ENCODE measurements at places on chromosomes 3 and 15. TPM values are rescaled to one million over a fixed set of nuclear protein-coding genes. Genes with fewer than 3 reads are reported as not detected.

- DNase-seq, result no peak
Observed at GRCh38 chr3:186219211-186219638, 110.3 kb upstream of the ETV5 start.

- DNase-seq, result no peak
Observed at GRCh38 chr3:55658690-55659562, 171.8 kb upstream of the WNT5A start.

DNA sequence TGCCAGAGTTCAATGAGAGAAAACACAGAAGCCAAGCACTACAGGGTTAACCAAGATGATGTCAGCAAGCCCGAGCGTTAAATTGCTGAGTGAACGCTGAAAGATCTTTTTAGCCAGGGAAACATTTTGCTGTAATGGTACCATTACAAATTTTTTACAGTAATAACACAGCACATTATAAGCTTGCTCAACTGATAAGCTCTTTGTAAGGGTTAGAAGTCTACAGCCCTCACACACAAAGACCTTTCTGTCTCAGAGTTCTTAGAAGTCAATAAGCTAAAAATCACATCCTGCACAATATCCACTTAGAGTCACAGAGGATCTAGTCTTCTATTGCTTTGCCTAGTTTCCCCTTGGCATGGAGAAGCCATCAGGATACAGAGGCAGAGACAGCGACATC is 29.9 kb downstream of the CHSY1 start:
- DNase-seq, result no peak

ITGB5 gene
- total RNA-seq, result 71.7 TPM

FOXB1 gene
- not detected for total RNA-seq

ZNF619 gene
- 4.2 TPM for total RNA-seq
